ENCODE measurements at places on chromosomes 12 and 14.

- no peak for DNase-seq
Measured at GRCh38 chr12:53980104-53980801, 4.7 kb upstream of the HOXC10 start.

- DNase-seq = no peak
Measured at GRCh38 chr12:131536337-131536736, 174.6 kb upstream of the SFSWAP start.

GRCh38 chr12:109982210-109982609, 14.0 kb downstream of the GIT2 start:
- no peak for DNase-seq

DNA sequence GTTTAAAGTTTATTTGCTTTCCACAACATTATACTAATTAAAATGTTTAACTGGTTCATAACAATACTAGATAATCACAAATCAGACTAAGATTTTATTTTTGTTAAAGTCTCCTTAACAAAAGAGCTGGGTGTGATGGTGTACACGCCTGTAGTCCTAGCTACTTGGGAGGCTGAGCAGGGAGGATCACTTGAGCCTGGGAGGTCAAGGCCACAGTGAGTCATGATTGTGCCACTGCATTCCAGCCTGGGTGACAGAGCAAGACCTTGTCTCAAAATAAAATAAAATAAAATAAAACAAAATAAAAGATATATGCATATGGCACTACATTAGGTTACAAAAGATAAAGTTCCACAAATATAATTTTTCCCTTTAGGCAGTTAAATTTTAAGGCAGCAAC, 5.6 kb downstream of the MIS18BP1 start:
- DNase-seq = no peak

DNA sequence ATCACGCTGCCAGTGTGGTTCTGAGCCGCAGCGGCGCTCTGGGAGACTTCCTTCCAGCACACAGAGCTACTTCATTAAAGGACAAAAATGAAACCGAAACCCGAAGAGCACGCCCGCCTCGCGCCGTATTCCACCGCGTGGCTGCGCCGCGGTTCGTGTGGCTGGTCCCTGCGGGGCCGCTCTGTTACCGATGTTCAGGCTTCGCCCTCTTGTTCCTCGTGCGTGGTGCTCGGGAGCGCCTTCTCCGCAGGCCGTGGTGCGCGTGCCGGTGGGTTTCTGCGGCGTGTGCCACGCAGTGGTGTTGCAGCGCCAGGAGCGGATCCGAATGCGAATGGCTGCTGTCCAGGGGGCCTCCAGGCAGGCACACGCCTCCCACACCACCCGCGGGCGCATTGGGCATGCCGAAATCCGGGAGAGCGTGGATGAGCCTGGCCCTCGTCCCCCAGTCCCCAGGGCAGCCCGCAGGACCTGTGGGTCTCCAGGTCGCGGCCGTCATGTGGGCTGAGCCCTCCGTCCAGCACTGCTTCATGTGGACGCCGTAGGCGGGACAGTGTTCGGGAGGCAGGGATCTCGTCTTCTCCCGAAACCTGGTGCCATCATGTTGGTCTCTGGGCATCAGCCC, 91.2 kb downstream of the ADGRD1 start:
- DNase-seq = no peak

Data from Peyer's patch (tissue), 4 donors.